Neural progenitor cell (in vitro differentiated cells): ENCODE measurements at places on chromosomes 6 and 20.

GRCh38 chr6:134539865-134540323 is 222.0 kb upstream of the SGK1 start:
- DNase-seq, result no peak

DNA sequence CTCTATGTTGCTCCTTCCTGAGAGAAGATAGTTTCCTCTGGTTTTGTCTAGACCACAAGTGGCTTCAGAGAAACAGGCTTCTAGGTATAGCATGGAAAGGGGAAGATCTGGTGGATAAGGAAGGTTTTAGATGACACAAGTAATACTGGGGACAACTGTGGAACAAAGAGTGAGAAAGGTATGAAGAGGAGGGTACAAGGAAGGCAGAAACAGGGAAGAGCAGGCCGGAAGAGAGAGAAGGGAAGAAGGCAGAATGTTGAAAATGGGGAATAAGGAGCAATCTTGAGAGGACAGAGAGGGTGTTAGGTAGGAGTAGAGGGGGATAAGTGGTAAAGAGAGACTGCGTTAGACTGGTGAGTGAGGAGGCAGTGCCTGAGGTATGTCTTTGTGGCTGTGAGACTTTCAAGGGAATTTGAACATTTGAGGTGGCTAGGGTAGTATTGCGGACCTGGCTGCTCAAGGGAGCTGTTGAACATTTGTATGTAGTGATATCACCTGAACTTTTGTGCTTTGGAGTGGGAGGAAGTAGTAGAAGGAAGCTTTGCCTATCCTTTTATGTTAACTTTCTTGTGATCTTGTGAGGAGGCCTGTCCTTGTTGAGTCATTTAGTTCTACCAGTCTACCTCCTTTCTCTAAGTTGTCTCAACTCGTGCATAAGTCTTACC is 69.5 kb downstream of the FOXO3 start:
- no peak for DNase-seq

- no peak for DNase-seq
Observed at GRCh38 chr6:31025595-31025994, 15.3 kb downstream of the MUC22 start.

DNA sequence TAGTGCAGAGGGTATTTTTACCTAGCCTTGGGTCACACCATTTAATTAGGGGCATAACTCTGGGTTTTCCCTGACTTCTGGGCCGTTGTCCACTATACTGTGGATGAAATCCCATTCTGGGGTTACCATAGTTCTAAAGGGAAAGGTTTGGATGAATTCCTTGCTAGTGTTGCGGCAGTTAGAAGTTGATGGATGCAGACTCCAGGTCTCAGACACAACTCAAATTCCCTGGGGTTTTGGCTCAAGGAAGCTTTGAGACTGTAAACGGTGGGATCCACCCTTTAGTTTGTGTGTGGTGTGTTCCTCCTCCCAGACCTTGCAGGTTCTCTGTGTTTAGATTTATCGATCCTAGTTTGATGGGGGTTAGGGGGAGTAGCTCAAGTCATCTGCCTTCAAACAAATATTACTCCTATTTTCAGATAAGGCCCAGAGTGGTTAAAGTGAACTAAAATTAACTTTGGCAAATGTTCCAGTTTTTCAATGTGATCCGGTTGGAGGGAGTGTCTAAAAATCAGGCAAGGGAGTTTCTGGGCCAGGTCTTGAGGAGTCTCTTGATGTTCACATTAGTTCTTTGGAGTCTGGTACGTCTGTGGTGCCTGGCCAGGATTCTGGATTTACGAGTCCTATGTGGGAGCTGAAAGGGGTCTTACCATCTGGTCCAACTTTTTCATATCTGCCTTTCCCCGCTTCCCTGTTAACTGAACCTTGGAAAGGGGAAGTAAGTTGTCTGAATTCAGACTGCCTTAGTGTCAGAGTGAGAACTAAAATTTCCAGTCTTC is 1.5 kb downstream of the RALY start:
- DNase-seq, result peak; percentile 22

DNA sequence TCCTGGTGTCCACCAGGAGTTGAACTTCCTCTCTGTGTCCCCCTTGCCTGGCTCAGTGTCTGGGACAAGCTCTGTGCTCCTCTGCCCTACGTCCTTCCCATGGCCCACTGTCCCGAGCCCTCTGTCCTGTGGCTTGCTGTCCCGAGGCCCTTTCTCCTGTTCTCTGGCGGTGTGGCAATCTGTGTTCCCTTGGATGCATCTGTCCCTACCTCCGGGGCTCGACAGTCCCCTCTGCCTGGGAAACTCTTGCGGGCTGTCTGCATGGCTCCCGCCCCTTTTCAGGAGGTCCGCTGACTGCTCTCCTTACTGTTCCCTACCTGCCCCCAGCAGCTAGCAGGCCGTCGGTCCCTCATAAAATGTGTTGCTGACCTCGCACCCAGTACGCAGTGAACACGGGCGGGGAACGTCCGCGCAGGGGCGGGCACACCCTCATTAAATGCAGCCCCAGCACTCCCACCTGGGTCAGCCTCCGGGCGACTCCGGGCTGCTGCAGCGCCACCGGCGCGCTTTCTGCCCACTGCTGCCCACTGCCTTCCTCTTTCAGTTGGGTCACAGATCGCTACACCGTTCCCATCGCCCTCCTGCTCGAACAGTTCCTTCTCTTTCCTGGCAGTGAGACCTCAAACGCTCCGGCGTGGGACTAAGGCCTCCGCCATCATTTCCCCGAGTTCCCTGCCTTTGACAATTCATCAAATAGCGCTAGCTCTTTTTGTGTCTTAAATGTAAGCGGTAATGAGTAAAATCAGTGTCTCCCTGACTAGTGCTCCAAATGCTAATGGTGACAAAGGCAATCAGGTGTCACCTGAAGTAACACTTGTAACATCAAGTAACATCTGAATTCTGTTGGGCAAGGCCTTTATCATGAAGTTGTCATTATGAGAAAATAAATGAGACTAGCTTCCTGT is 60.5 kb downstream of the RSPH3 start:
- peak; percentile 21 for DNase-seq
